ENCODE measurements at places on chromosomes 13 and 19.

DNA sequence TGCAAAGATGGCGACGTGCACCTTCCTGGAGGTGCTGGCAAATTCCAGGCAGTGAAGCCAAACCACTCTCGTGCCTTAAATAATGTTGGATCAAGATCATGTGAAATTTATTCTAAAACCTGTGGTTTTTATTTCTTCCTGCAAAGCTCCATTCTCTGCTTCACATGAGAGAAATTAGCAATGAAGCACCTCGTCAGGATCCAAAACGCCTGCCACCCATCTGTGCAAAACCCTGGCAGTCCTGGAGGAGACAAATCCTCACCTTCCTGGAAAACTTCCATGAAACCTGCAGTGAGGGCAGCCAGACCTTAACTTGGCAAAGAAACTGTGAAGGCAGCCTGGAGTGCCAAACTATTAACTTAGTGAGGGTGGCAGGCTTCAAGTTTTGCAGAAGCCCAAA is 47.6 kb downstream of the CHST8 start:
- no peak for DNase-seq

GRCh38 chr19:18312092-18312534 is 10.8 kb downstream of the LSM4 start:
- no peak for DNase-seq

DNA sequence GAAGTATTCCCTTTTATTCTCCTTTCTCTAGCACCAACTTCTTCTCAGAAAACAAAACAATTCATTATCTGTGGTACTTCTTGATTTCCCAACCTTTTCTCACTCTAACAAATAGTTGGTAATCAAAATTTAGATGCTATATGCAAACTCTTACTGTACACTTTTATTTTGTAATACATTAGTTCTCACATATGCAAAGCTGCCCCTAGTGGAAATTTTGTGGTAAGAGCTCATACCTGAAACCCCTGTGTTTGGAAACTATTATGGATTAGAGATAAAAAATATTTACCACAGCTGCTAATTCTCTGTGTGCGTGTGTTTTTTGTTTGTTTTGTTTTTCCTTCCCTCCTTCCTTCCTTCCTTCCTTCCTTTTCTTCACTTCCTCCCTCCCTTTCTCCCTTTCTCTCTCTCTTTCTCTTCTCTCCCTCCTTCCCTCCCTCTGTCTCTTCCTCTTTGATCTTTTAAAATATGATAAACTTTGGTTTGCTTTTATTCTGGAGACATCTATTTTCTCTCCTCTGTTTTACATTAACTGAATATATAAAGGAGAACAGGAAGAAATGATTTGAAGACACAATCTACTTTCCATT is 537.4 kb downstream of the SLITRK6 start:
- DNase-seq, result no peak

GRCh38 chr13:47215736-47216135 is 318.9 kb upstream of the HTR2A start:
- peak; percentile 8 for DNase-seq

- DNase-seq, result no peak
Measured at GRCh38 chr19:50516456-50516855, 2.7 kb upstream of the ASPDH start.

- DNase-seq, result no peak
Measured at GRCh38 chr19:4758659-4759058, 32.9 kb upstream of the FEM1A start.

GRCh38 chr19:44939668-44940067 is 2.4 kb upstream of the APOC4 start:
- DNase-seq, result no peak

- DNase-seq, result no peak
Measured at GRCh38 chr13:23928985-23929384, 31.7 kb upstream of the C1QTNF9B start.

DNA sequence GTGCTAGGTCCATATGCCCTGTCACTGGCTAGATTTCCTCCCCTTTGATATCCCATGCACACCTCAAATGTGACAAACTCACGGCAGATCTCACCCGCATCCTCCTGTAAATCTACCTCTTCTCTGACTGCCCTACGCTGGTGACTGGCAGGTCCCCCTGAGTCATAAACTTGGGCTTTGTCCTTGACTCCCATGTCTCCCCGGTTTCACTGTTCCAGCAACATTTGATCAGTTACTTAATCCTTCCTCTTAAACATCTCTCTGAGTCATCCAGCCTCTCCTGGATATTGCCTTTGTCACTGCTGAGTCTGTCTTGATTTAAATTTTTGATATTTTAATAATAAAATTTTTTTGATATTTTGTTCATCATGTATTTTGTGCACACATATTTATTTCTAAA is 26.5 kb downstream of the FAM216B start:
- no peak for DNase-seq
